ENCODE measurements at places on chromosomes 5 and 9. TPM values are rescaled to one million over a fixed set of nuclear protein-coding genes. Genes with fewer than 3 reads are reported as not detected.

Gene PCDHGA4
- total RNA-seq, result 5.1 TPM

- H3K4me3 ChIP-seq, result no peak overlapping the region
- H3K27ac ChIP-seq, result no peak overlapping the region
- no peaks in the 10 kb centered on the region for H3K4me1 ChIP-seq
- no peak for DNase-seq
- H3K36me3 ChIP-seq, result no peaks in the 10 kb centered on the region
Measured at GRCh38 chr5:169631360-169631759, 5.7 kb upstream of the DOCK2 start.

DNA sequence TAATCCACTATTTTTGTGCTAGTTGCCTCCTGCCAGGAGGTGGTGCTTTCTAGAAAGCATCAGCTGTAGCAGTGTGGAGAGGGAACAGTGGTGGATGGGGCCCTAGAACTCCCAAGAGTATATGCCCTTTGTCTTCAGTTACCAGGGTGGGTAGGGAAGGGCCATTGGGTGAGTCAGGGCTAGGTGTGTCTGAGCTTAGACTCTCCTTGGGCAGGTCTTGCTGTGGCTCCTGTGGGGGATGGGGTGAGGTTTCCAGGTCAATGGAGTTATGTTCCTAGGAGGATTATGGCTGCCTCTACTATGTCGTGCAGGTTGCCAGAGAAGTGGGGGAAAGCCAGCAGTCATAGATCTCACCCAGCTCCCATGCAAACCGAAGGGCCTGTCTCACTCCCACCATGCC, 11.3 kb upstream of the ADAMTS12 start:
- H3K27ac ChIP-seq, result no peak overlapping the region
- DNase-seq, result no peak
- no peaks in the 10 kb centered on the region for H3K27me3 ChIP-seq
- H3K4me1 ChIP-seq, result no peaks in the 10 kb centered on the region
- no peaks in the 10 kb centered on the region for H3K36me3 ChIP-seq

- no peaks in the 10 kb centered on the region for H3K4me1 ChIP-seq
- H3K27ac ChIP-seq, result no peak overlapping the region
- no peaks in the 10 kb centered on the region for H3K27me3 ChIP-seq
- no peak for DNase-seq
Measured at GRCh38 chr5:171592736-171593135, 173.3 kb downstream of the FGF18 start.

GRCh38 chr5:35045280-35045679, 2.5 kb downstream of the AGXT2 start:
- no peaks in the 10 kb centered on the region for H3K4me1 ChIP-seq
- no peaks in the 10 kb centered on the region for H3K27me3 ChIP-seq

DNA sequence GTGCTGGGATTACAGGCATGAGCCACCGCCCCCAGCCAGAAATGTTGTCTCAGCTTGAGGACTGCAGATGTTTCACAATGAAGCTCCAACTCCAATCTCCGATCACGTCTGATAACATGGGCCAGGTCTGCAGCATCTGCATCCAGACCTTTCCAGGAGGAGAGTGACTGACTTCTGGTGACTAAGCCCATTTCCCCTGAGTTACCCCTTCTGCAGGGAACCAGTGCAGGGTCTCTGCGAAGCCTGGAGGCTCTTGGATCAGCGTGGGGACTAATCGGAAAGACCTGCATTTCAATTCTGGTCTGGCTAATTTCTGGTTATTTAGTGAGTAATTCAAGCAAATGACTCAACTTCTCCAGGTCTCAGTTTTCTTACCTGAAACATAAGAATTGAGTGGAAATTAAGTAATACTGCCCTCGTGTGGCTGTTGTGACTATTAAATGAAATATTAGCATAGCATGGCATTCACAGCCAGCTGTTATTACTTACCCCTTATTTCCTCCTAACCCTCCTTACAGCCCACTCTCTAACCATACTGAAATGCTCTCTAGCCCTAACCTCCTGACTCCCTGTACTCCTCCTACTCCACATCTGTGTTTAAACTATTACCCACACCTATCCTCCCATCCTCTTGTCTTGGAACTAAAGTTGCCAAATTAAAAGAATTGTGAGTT, 2.2 kb upstream of the GNPDA1 start:
- no peak overlapping the region for H3K27ac ChIP-seq
- H3K4me3 ChIP-seq, result no peak overlapping the region
- H3K4me1 ChIP-seq, result no peaks in the 10 kb centered on the region
- H3K36me3 ChIP-seq, result no peaks in the 10 kb centered on the region
- peak; percentile 20 for DNase-seq

Gene C5orf52
- not detected for total RNA-seq

Gene RAI14
- 15.4 TPM for total RNA-seq
